ENCODE measurements at places on chromosomes 1 and 21.

GRCh38 chr1:61442544-61442943, 282.4 kb downstream of the TM2D1 start:
- DNase-seq, result no peak

DNA sequence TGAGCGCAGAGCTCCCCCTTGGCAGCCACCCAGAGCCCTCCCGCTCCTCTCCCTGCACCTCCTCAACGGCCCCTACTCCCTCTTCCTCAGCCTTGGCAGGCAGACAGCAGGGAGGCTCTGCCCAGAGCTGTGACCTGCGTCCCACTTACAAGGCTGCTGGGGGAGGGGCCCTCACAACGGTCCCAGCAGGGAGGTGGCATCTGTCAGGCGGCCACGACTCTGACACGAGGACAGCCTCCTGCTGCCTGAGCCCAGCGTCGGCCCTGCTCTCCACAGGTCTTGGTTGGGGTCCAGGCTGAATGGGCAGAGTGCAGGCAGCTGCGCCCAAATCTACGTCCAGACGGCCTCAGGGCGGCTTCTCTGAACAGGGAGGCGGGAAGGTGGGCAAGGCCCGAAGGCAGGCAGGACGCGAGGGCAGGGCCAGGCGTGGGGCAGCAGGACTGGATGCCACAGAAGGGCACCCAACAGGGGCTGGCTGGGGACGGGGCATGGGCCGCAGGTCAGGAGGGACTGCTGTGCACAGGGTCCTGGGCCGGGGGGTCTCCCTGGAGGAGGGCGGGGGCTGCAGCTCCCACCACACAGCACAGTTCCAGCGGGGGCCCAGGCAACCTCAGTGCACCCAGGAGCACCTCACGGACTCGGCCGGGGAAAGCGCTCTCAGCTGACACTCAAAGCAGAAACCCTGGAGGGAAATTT, 7.5 kb downstream of the SLC19A1 start:
- DNase-seq, result no peak

- no peak for DNase-seq
Measured at GRCh38 chr1:184215274-184215925, 163.9 kb downstream of the TSEN15 start.

DNA sequence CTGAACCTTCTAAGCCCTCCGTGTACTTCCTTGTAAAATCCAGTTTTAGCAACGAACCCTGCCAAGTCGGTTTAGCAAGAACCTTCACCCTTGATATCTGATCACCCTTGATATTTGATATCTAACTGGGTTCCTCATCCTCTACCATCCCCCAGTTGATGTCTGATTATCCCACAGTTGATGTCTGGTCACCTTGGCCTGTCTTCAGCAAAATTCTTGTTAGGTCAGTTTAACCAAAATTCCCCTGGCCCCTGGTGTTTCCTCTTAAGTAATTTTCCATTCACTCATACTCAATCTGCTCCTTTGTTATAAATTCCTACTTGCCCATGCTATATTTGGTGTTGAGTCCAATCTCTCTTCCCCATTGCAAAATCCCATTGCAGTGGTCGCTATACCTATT, 114.5 kb upstream of the ZNHIT6 start:
- DNase-seq, result no peak

DNA sequence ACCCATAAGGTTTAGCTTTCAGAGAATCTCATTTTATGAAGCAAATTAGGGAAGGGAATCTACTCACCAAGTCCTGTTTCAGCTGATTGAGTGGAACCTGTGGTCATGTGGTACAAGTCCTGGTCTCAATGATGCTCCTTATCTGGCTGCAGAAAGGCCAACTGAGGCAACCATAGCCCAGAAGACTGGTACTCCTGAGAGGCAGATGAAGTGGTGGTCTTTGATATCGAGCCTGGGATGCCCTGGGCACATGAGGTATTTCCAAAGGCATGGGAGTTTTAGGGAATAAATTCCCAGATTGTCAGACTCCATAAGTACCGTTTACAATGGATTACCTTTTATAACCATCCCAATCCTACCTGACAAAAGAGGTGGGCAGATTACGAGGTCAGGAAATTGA, 3.3 kb downstream of the MX1 start:
- DNase-seq, result no peak

- DNase-seq, result no peak
Measured at GRCh38 chr1:84759756-84760155, 69.5 kb upstream of the SSX2IP start.

DNA sequence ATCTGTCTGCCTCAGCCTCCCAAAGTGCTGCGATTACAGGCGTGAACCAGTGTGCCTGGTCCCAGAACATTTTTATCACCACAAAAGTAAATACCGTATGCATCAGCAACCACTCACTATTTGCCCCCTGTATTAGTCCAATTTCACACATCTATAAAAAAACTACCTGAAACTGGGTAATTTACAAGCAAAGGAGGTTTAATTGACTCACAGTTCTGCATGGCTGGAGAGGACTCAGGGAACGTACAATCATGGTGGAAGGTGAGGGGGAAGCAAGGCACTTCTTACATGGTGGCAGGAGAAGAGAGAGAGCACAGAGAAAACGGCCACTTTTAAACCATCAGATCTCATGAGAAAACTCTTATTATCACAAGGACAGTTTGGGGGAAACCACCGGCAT, 25.6 kb upstream of the CTH start:
- no peak for DNase-seq

GRCh38 chr1:15248216-15248615, 1.2 kb downstream of the FHAD1 start:
- DNase-seq, result no peak

- no peak for DNase-seq
Measured at GRCh38 chr1:7299329-7299799, 471.7 kb upstream of the VAMP3 start.

DNA sequence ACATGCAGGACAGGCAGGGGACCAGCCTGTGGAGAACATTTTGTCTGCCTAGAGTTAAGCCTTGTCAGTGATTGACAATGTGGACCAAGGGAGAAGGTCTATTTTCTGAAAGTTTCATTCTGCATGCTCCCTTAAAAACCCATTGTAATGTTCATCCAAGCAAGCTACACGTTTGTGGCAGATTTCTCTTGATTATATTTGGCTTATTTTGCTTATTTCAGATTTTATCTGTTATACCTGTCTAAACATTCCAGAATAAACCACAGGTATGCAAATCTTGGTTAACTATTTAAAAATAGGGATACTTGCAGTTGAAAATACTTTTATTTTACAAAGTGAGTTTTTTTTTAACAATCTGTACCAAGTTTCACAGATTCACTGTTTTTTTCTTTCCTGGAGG, 78.2 kb upstream of the F3 start:
- DNase-seq, result no peak

GRCh38 chr1:110633646-110634030, 27.5 kb upstream of the KCNA2 start:
- no peak for DNase-seq

GRCh38 chr1:170274131-170274501, 128.4 kb downstream of the NTMT2 start:
- DNase-seq, result no peak

- DNase-seq, result no peak
Measured at GRCh38 chr1:32618673-32619221, 31.6 kb downstream of the ZBTB8OS start.

DNA sequence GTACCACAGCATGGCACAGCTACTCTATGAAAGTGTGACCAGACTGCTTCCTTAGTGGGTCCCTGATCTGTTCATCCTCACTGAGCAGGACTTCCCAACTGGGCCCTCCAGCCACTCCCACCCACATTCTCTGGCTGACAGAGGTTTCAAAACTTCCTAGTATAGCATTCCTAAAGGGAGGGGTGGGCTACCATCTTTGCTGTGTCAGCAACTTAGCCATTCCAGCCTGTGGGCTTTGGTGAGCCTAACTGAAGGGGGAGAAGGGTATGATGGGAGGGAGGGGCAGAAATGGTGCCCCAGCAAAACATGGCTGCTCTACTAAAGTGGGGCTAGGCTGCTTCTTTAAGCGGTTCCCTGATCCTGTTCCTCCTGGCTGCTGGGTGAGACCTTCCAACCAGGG, 265.2 kb upstream of the ADGRL4 start:
- no peak for DNase-seq

DNA sequence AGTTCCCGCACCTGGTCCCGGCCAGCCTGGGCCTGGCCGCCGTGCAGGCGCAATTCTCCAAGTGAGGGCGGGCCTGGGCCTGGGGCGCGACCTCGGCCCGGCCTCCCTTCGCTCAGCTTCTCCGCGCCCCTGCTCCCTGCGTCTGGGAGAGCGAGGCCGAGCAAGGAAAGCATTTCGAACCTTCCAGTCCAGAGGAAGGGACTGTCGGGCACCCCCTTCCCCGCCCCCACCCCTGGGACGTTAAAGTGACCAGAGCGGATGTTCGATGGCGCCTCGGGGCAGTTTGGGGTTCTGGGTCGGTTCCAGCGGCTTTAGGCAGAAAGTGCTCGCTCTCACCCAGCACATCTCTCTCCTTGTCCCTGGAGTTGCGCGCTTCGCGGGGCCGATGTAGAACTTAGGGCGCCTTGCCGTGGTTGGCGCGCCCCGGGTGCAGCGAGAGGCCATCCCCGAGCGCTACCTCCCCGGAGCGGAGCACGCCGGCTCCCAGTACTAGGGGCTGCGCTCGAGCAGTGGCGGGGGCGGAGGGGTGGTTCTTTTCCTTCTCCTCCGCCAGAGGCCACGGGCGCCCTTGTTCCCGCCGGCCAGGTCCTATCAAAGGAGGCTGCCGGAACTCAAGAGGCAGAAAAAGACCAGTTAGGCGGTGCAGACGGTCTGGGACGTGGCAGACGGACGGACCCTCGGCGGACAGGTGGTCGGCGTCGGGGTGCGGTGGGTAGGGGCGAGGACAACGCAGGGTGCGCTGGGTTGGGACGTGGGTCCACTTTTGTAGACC, 1.2 kb downstream of the OLIG1 start:
- DNase-seq, result no peak

DNA sequence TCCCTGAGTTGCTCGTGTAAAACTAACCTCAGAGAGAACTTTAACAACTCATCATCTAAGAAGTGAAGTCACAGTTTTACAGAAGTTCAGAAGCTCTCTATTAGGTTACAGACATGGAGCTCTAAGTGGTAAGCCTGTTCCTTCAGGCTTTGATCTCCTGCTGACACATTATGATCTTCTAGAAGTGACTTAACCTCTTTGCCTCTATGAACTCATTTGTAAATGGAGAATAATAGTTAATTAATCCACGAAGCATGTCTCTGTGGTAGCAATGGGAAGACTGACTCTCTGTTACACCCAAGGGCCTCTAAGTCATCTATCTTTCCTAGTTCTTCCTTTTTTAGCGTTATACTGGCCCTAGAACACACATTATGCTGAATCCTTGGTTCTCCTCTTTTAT, 157.9 kb upstream of the NRIP1 start:
- no peak for DNase-seq

DNA sequence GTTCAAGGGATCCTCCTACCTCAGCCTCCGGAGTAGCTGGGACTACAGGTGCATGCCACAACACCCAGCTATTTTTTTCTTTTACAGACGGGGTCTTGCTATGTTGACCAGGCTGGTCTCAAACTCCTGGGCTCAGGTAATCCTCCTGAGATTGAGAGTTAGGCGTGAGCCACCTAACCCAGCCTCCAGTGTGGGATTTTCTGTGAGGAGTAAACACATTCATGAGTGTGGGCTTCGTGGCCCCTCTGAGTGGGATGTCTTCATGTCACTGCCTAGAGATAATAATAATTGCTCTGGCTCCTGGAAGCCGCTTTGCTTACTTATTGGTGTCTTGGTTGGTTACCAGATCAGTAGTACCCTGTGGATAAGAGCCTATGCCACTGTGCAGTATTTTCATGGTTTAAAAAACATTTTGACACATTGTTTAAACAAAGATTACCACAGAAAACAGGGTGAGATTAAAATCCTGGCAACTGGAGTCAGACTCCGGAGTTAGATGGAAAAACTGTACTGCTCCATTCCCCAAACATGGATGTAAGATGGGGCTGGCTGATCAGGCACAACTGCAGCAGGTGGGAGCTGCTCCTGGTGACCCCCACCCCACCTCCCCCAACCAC, 159.1 kb upstream of the RAB4A start:
- DNase-seq, result no peak

- DNase-seq, result no peak
Measured at GRCh38 chr1:41245659-41246058, 3.6 kb upstream of the SCMH1 start.

GRCh38 chr1:184843732-184844495, 89.3 kb upstream of the EDEM3 start:
- peak; percentile 21 for DNase-seq

- DNase-seq, result no peak
Measured at GRCh38 chr1:7356079-7356478, 415.0 kb upstream of the VAMP3 start.

DNA sequence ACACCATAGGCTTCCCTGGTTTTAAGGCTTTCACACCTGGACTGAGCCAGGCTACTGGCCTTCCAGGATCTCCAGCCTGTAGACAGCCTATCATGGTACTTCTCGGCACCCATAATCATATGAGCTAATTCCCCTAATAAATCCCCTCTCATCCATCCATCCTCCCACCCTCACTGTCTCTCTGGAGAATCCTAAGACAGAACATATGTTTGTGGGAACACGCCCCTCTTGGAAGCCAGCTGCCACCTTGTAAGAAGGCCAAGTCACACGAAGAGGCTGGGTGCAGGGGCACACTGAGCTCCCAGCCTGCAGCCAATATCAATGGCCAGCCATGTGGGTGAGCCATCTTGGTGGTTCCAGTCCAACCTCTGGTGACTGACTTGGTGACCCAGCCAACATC, 7.4 kb downstream of the CLCC1 start:
- DNase-seq, result no peak

GRCh38 chr1:144101397-144102045, 129.7 kb upstream of the FAM72C start:
- DNase-seq, result no peak

GRCh38 chr1:36609241-36610027, 126.7 kb upstream of the CSF3R start:
- peak; percentile 61 for DNase-seq

- no peak for DNase-seq
Measured at GRCh38 chr1:1194723-1195122, 11.7 kb downstream of the TNFRSF18 start.

- DNase-seq, result no peak
Measured at GRCh38 chr21:44568667-44569556, 4.6 kb upstream of the KRTAP10-4 start.

GRCh38 chr1:87204441-87204840, 124.2 kb upstream of the LMO4 start:
- DNase-seq, result no peak

DNA sequence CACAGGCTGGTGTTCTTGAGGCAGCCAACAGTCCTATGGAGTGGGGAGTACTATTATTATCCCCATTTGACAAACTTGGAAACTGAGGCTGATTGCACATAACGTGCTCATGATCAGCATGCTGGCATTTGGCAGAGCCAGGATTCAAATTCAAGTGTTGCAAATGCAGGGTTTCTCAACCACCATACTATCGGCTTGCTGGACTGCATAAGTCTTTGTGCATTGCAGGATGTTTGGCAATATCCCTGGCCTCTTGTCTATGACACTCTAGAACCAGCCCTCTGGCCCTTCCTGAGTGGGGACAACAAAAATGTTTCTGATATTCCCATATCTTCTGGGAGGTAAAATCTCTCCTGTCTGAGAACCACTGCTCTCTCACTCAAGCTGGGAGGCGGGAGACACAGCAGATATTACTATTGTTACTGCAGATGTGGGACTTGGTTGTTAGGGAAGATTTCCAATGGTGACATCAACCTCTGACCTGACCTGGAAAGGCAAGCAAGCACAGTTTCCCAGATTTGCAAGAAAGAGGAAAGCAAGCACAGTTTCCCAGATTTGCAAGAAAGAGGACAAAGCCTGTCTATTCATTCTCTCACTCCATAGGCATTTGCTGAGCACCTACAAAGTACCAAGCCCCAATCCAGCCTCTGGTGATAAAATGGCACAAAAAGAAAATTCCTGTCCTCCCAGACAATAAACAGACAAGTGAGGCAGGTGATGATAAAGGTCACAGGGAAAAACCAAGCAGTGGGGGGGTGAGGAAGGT, 1.0 kb upstream of the AADACL3 start:
- DNase-seq, result no peak

GRCh38 chr1:27656157-27656893, 15.7 kb downstream of the IFI6 start:
- no peak for DNase-seq
